ENCODE measurements at places on chromosomes 13 and 19. TPM values are rescaled to one million over a fixed set of nuclear protein-coding genes. Genes with fewer than 3 reads are reported as not detected.

The LRFN3 gene
- 2.4 TPM for total RNA-seq

The KBTBD6 gene
- 5.7 TPM for total RNA-seq

The FGF22 gene
- total RNA-seq = under 0.01 TPM

The SELENOV gene
- total RNA-seq = not detected

The PROZ gene
- total RNA-seq = not detected

The FCHO1 gene
- 41.7 TPM for total RNA-seq

The ONECUT3 gene
- total RNA-seq = not detected

The NCR1 gene
- total RNA-seq = 11.3 TPM

The CEACAM5 gene
- not detected for total RNA-seq

The KANK2 gene
- 74.1 TPM for total RNA-seq

- no peak for DNase-seq
These were observed 725.2 kb upstream of the SLITRK1 start for GRCh38 chr13:84607261-84608013.

GRCh38 chr13:23718996-23719395 lies 148.8 kb downstream of the TNFRSF19 start:
- no peak for DNase-seq

GRCh38 chr13:25738342-25739196 lies 313.2 kb downstream of the SHISA2 start:
- peak; percentile 34 for DNase-seq

- DNase-seq = no peak
These were observed 51.2 kb downstream of the NLRP12 start for GRCh38 chr19:53772943-53773342.

- DNase-seq = peak; percentile 21
These were observed 42.2 kb downstream of the DLEU7 start for GRCh38 chr13:50801087-50801931.

DNA sequence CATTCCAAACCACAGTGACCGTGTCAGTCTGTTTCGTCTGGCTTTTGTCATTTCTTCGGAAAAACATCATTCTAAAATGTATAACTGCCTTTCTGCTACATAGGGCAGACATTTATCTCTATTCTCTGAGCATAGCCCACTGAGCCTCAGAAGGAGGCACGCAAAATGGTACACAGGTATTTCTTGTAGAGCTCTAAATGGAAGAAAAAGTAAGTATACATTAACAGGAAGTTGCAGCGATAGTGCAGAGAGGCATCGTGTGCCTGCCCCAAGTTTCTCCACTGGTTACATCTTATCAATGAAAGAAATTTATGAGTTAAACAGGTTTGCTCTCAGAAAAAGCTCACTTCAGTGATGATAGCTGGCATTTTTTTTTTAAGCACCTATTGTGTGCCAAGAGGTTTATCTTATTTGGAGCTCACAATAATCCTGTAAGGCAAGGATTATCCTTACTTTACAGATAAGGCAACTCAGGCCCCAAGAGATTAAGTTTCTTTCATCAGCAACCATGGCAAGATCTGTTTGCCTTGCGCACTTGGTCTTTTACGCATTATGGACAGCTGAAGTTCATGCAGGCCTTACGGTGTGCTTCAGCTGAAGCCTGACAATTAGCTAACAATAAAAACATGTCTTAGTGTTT lies 1.2 kb upstream of the RCBTB2 start:
- DNase-seq = no peak

- no peak for DNase-seq
These were observed 41.7 kb upstream of the CEACAM20 start for GRCh38 chr19:44570984-44571684.

GRCh38 chr19:50001775-50002174 lies 23.4 kb downstream of the VRK3 start:
- no peak for DNase-seq

DNA sequence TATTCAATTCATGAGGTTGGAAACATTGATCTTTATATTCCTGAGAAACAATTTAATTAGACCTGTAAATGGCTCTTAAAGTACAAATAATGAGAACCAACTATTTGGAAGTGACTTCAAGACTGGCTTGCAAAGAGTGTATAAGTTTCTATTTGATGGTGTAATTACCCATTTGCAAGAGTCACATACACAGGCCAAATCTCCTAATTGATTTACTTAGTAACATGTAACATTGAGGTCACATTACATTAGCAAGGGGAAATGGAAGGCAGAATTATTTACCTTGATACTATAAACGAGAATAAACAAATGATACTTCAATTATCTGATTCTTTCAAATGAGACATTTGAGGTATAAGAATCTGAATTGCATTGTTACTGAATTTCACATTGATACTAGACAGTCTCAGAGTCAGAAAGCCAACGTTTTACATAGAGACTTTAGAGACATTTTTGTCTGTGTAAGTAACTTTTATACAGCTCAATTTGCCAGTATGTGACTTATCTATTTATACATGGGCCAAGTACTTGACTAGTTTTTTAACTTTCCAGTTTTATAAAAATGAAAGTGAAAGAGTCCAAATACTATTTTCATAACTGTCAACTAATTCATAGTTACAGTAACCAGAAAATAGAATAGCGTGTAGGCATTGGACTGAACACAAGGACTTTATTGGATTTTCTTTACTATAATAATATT lies 95.6 kb upstream of the RFC3 start:
- DNase-seq = peak; percentile 73

GRCh38 chr13:32008518-32009175 lies 22.9 kb upstream of the FRY start:
- DNase-seq = no peak

DNA sequence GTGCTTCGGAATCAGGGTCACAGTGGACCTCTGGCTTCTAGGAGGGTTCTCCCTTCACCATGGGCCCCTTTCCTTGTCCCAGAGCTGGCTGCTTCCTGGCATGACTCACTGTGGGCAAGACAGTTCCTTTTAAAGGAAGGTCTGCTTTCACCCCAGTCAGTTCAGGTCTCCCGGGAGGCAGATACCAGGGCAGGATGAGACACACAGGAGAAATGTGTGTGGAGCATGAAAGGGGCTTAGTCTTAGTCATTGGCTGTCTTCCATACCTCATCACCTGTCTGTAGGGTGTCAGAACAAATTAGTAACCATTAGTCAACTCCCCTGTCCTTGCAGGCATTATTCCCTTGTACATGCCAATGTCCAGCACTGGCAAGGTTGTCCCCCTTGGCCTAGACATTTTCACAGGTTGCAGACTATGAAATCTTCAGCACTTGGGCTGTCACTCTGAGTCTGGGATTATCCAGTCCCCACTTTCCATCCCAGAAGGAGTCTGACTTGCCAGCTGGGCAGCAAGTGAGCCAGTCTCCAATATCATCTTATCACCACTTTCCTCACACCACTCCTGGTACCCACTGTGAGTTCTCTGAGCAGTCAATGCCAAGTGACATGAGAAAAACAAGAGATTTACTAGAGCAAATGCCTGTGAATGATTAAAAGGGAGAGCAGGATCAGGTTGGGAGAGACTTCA lies 76.8 kb upstream of the MEDAG start:
- no peak for DNase-seq

GRCh38 chr13:27789153-27789494 lies 3.2 kb upstream of the GSX1 start:
- no peak for DNase-seq

DNA sequence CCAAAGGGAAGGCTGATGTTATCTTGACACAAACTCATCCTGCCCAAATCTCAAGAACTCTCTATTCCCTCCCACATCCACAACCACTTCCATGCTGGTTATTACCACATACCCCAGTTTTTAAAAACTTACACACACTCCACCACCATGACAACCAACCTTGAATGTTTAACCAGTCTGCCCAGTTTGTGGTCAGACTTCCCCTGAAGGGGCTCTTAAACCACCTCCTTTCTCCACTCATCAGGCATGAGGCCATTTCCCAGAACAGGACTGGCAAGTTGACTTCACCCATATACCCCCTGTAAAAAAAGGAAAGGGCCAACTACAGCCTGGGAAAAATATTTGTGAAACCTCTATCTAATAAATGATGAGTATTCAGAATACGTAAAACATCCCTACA lies 12.4 kb upstream of the ZSCAN4 start:
- DNase-seq = no peak

DNA sequence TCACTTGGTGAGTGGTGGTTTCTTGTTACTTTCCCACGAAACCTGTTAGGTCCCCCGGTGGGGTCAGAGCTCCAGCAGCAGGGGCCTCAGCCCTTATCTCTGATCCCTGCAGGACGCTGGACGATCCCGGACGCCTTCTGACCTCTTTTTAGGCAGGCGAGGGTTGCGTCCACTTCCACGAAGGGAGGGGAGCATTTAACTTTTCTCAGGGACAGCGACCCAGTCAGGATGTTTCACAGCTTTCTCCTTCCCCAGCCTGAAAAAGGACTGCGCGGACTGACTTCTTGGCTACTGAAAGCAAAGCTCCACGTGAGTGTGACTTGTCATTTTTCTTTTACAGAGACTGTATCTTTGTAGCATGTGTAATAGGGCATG lies 692 bp downstream of the ZNF234 start:
- no peak for DNase-seq

DNA sequence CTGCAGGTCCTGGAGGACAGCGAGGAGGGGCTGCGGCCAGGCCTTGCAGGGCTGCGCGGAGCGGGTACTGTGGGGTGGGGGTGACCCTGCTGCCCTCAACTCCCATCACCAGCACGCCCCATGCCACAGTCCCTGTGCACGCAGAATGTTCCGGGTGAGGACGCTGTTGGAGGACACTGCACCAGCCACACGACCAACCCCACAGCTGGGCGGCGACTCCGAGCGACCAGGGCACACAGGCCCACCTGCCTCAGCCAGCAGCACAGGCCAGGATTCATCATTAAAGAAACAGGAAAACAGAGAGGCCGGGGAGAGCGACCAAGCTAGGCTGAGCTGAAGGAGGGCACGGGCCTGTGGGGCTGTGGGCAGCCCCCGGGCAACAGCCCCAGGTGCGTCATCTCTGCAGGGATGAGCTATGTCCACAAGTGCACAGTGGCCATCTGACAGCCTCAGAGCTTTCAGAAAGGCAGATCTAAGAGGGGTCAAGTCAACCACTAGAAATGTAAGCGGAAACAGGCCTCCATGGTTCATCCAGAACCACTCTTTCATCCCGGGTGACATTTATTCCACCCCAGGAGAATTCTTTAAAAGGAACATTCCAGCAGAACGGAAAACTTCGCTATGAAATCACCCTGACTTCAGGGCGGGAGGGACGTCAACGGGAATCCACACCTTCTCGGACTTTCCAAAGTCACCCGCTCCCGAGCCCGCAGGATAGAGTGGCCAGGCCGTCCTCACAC lies 1.5 kb downstream of the GAS6 start:
- no peak for DNase-seq

- DNase-seq = no peak
These were observed 5.5 kb downstream of the PHLDB3 start for GRCh38 chr19:43499042-43499441.

DNA sequence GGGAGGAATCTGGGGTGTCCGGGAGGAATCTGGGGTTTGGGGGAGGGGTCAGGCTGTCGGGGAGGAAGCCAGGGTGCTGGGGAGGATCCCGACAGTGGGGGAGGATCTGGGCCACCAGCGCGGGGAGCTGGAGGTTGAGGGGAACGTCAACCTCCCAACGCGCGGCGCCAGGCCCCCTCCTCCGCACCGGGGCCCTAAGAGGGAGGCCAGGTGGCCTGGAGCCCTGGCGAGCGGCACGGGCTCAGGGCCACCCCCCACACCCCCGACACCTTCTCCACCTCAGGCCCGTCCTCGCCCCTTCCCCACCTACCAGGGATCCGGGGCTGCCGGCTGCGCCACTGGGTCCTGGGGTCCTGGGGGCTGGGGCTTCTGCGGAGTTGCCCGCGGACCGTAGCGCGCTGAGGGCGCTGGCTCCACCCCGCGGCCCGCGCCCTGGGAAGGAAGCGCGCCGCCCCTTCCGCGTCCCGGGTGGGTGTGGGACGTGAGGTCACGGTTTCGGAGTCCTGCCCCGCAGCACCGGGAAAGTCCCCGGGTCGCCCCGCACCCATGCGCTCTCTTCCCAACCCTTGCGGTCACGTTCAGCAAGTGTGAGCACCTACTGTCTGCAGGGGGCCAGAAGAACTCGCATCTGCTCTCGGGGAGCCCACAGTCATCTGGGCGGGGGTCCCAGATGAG lies at the start of gene TICAM1:
TICAM1 (minus strand) TSS at position 409 of the 675 bp plus-strand sequence. CDS start 13,335 bp downstream, outside the sequence.
- DNase-seq = peak; percentile 67
